ENCODE measurements at places on chromosomes 16 and 17. TPM values are rescaled to one million over a fixed set of nuclear protein-coding genes. Genes with fewer than 3 reads are reported as not detected.

GRCh38 chr17:60959011-60959410, 281.4 kb downstream of the BCAS3 start:
- no peak for DNase-seq

- no peak for DNase-seq
Measured at GRCh38 chr17:1183171-1183873, 3.5 kb upstream of the ABR start.

GRCh38 chr16:7167626-7168025, 165.0 kb upstream of the RBFOX1 start:
- DNase-seq, result no peak

GRCh38 chr17:48523010-48523409, 7.8 kb downstream of the HOXB1 start:
- DNase-seq, result no peak

The SPATA32 gene
- not detected for total RNA-seq

All from suprapubic skin (tissue), 4 donors.